ENCODE measurements at places on chromosomes 2 and 18.

DNA sequence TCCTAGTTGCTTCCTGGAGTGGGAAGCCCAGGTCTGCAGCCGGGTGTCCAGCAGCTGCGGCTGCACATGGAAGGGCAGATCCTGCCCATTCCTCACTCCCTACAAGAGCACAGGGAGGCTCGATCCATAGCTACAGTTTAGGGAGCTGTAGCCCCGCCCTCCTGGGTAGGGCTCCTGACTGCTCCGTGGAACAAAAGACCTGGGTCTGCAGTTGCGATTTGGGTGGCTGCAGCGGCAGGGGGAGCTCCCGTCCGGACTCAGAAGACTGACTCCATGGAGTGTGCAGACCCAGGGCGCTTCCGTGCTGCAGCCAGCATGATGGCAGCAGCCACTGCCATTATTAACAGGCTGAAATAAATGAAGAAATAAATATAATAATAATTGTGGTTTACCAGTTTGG, 157.3 kb downstream of the CTNNA2 start:
- DNase-seq: peak; percentile 7

GRCh38 chr2:170361090-170361936, 183.4 kb downstream of the MYO3B start:
- peak; percentile 58 for DNase-seq

DNA sequence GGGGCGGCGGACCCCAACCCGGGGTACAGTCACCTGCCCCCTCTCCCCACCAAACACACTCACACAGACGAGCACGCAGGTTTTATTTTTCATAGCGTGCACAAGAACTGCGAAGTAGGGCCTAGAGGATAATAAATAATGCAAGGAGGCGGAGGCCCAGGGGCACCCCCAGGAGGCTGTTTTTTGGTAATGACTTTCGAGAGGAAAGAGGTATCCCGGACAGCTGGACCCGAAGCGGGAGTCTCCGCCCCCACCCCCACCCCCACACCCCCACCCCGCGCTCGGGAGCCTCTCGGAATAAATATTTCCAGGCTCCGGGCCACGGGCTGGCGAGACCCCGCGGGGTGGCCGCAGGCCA, 3.4 kb downstream of the CYP26B1 start:
- no peak for DNase-seq

GRCh38 chr2:212076456-212076855, 462.1 kb downstream of the ERBB4 start:
- no peak for DNase-seq

DNA sequence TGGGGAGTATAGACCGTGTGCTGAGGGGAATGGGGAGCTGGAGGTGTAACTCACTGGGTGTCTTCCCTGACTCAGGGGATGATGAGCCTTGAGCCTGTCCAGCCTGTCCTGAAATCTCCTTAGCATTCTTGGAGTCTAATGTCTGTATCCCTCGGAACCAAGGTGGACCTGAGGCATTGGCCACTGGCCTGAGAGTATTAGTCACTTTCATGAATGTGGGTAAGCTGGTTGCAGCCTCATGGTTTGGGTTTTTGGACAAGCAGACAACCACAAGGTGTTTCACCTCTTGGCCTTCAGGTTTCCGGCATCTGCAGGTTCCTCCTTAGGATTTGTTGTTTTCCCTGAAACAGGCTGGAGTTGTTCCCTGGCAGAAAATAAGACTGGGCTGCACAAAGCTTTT, 63.2 kb downstream of the PRKCE start:
- DNase-seq: no peak

DNA sequence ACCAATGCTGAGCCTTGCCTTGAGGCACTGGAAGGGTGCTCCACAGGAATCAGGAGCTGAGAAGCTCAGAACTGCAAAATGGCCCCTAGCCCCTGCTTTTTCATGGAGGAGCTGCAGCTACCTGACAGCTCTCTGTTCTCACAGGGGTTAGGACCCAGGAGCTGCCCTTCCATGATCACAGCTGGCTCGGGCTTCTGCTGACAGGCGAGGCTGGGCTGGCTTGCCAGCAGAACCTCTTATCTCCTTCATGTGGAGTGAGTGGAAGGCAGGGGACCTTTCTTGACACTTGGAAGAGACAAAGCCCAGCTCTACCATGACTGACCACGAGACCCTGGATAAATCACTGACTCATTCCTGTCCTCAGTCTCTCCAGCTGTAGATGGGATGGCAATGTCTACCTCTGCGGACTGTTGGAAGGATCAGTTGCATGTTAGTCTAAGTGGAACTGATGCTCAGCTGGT, 113.4 kb downstream of the CAPN13 start:
- DNase-seq: no peak

GRCh38 chr2:119550856-119551255, 6.6 kb downstream of the CFAP221 start:
- DNase-seq: no peak

GRCh38 chr2:64929333-64929732, 59.9 kb upstream of the SLC1A4 start:
- no peak for DNase-seq

DNA sequence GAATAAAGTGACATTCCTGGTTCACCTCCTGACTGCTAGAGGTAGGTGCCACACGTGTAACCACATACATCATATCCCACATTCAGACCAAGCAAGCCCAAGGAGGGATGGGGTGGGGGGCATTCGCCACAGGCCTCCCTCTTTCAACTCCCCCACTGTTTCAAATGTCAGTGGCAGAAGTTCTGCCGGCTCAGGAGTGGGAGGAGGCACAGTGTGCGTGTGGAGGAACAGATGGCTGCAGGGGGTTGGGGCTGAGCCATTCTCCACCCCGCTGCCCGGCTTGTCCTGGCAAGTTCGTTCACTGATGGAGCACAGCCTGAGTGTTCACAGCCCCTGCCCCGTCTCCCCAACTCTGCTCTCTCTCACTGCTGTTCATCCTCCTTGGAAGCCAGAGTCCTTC, 75.4 kb upstream of the TANC1 start:
- no peak for DNase-seq

DNA sequence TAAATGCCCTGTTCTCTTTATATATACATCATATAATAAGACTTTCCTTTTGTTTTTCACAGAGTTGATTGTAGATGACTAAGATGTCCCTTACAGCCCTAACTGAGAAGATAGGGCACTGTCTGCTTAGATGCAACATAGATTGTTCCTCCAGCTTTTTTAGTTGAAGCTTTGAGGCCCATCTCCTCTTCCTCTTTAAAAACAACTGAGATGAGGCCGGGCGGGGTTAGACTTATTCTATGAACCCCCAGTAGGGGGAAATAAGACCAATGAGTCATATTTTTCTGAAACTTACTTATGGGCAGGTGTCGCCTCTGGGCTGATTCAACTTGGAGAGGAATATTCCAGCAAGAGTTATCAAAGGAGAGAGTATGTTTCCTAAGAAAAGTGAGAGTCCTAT, 84.6 kb downstream of the FBXO15 start:
- DNase-seq: no peak

- no peak for DNase-seq
Measured at GRCh38 chr2:239310401-239311061, 90.3 kb downstream of the HDAC4 start.

DNA sequence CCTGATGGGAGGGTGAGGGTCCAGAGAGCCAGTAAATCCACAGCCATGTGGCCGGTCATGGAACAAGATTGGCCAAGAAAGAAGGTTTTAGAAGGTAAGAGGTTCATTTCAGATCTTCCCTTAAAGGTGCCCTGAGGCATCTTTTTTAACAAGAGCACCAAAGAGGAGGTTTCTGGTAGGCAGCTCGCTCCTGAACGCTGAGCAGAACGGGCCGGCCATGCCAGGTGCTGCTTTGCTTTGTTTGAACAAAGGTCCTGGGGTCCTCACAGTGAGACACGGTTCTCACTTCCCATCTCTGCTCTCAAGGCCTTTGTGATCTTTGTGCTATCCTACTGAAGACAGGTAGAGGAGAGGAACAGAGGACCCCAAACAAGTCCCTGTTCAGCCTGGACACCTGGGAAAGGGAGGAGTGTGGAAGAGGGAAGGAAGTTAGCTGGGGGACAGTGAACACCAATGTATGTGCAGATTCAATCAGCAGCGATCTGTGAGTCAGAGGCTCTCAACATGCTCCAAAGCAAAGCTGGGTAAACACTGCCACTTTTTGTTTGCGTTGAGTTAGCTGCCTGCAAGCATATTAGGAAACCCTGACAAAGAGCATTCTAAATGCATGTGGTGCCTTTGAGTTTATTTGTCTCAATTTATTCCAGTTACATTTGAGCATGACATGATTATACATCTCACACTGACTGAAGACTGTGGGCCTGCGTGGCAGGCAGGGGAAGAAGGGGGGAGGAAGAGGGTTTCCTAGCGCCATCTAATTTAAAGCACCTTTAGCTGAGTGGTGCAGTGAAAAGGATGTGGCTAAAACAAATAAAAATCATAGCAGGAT, 102.4 kb downstream of the ASB1 start:
- DNase-seq: peak; percentile 38

- no peak for DNase-seq
Measured at GRCh38 chr2:196528486-196529223, 110.9 kb upstream of the CCDC150 start.

DNA sequence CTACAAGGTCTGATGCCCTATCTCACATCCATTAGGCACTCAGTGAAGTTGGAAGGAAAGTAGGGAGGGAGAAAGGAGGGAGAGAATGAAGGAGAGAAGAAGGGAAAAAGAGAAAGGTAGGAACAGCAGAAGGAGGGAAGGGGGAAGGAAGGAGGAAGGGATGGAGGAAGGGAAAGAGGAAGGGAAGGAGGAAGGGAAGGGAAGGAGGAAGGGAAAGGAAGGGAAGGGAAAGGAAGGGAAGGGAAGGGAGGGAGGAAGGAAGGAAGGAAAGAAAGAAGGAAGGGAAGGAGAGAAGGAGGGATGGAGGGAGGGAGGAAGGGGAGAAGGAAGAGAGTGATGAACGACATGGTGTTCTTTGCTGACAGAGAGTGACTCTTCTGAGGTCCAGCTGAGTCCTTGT, 468.9 kb upstream of the MYT1L start:
- DNase-seq: no peak

Measured in A172 (cell line).